ENCODE measurements at places on chromosomes 16 and 17. TPM values are rescaled to one million over a fixed set of nuclear protein-coding genes. Genes with fewer than 3 reads are reported as not detected.

Gene ACSM2A
- not detected for total RNA-seq

Gene SERPINF2
- 0.07 TPM for total RNA-seq

Gene ABI3
- 0.86 TPM for total RNA-seq

Gene CCL7
- total RNA-seq = not detected

- DNase-seq = no peak
These were observed 208.3 kb downstream of the RGS9 start for GRCh38 chr17:65345261-65346005.

Measured in epithelial cell of proximal tubule (primary cell).